ENCODE measurements at places on chromosomes 4 and X.

GRCh38 chr4:149706942-149707341 is 108.7 kb downstream of the IQCM start:
- no peak for DNase-seq

GRCh38 chr4:1600811-1601532 is 83.1 kb downstream of the FAM53A start:
- no peak for DNase-seq

DNA sequence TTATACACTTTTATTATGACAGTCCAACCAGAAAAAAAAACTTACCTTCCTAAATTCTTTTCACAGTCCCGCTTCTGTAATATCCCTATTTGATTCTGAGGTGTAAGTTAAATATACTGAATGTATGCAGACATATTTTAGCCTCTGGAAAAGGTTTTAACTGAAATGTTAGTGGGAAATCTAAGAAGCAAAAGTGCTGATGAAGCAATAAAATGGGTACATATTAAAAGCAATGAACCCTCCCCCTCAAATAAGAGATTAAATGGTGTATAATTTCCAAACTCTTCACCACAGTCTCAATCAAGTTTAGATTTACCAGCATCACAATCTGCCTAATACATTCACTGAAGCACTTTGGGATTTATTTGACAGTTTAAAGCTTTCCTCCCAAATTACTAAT is 688.3 kb upstream of the DIAPH2 start:
- no peak for DNase-seq

DNA sequence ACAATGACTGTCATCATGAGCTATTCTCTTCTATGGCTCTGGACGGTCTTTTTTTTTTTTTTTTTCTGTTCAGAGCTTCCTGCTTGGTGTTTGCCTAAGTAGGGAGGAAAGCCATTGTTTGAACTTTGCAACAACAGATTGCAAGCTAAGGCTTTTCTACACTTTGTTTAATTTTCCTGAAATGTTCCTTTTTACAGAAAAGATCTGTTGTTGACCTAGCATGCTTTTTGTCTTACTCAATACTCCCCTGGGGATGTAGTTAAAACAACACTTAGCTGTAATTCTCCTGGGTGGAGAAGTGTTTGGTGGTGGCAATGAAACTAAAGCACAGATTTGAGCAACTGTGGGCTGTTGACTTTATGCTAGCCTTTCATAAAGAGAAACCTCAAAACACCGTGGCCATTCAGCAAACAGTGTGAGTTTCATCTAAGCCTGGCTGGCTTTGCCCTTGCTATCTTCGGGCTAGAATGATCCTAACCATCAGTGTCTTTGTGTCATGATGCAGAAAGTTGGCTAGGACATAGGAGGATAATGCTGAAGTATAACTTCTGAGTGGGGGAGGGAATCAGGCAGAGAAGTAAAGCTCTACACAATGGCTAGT is 110.5 kb downstream of the ANXA3 start:
- DNase-seq: no peak

DNA sequence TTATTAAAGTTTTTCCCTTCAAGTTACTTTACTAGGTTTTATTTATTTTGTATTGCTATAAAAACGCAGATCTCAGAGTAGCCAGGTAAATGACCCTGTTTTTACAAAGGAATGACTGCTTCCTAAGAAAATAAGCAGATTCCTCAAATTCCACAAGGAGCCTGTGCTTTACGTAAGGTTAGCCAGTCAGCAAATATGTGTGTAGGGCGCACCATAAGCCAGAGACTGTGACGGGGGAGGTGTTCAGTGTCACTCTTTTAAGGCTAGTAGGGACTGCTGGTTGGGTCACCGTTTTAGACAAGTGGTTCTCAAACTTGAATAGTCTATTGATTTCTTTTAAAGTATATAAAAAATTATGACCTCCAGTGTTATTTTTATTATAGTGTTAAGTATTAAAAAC is 119.9 kb downstream of the ANK2 start:
- DNase-seq: no peak

DNA sequence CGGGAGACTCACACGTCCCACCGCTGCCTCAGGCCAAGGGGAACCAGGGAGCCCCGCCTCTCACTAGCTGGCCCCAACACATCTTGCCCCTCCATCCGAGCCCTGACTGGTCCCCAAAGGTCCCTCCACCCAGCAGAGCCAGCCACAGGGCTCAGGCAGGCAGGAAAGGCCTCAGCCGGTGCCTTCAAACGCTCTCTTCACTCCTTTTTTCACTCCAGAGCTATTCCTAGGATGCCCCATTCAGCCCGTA is 1.5 kb upstream of the ARHGAP4 start:
- DNase-seq: no peak
